ENCODE measurements at places on chromosomes 3 and 15.

- no peak for DNase-seq
Observed at GRCh38 chr3:30711151-30711550, 104.8 kb downstream of the TGFBR2 start.

- DNase-seq = no peak
Observed at GRCh38 chr15:55707518-55707917, 35.4 kb downstream of the PRTG start.

- no peak for DNase-seq
Observed at GRCh38 chr3:9404680-9405079, 7.3 kb downstream of the SETD5 start.

DNA sequence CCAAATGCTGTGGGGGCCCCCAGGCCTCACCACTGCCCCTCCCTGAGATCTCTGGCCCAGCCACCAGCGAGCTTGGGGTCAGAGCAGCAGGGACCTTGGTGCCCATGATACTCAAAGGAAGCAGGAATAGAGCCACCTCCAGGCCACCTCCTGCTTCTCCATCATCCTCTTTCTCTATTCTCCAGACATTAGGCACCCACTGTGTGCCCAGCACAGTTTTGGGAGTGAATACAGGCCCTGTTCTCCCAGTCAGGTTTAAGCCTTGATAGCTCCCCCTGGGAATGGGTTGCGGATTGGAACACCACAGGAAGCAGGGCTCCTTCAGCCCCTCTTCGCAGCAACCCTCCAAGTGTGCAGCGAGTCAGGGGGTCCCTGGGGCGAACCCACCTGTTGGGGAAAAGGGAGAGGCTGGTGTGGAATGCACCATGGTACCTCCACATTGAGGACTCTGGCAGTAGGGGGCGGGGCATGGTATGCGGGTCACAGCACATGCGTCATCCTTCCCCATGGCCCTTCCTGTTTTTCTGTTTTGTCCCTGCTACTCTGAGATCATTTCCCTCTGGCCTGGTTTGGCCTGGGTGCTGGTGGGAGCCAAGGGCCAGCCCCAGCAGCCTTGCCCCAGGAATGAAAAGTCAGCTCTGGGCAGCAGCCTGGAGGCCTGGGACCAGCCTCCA is 14.2 kb upstream of the SEMA3B start:
- DNase-seq = no peak

- no peak for DNase-seq
Observed at GRCh38 chr3:128468285-128468790, 1.6 kb upstream of the DNAJB8 start.

All from fibroblast of skin of scalp (primary cell).